ENCODE measurements at places on chromosomes 1 and 21.

GRCh38 chr1:208691012-208691411 lies 446.8 kb upstream of the PLXNA2 start:
- DNase-seq: no peak

- DNase-seq: peak; percentile 47
Measured at GRCh38 chr1:109628540-109629321, 9.1 kb downstream of the AMPD2 start.

GRCh38 chr1:39652105-39652504 lies 12.7 kb upstream of the HEYL start:
- no peak for DNase-seq

GRCh38 chr1:111911776-111912515 lies 77.5 kb downstream of the KCND3 start:
- DNase-seq: no peak

DNA sequence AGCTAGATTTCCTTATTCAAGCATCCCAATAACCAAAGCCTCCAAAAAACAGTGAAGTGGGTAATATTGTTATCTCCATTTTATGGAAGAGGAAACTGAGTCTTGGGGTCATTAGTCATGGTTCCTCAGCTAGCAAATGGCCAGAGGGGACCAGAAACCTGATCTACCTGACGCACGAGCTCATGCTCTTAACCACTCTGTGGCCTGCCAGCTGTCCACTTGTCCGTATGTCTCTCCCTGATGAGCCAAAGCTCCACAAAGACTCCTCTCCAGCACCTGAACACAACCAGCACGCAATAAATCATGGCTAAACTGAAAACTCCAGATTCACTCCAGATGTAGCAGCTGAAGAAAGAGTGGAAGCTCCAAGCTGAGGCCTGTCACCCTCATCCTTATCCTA lies 5.8 kb downstream of the CAPN8 start:
- DNase-seq: no peak

GRCh38 chr1:97791251-97791650 lies 129.6 kb downstream of the DPYD start:
- no peak for DNase-seq

DNA sequence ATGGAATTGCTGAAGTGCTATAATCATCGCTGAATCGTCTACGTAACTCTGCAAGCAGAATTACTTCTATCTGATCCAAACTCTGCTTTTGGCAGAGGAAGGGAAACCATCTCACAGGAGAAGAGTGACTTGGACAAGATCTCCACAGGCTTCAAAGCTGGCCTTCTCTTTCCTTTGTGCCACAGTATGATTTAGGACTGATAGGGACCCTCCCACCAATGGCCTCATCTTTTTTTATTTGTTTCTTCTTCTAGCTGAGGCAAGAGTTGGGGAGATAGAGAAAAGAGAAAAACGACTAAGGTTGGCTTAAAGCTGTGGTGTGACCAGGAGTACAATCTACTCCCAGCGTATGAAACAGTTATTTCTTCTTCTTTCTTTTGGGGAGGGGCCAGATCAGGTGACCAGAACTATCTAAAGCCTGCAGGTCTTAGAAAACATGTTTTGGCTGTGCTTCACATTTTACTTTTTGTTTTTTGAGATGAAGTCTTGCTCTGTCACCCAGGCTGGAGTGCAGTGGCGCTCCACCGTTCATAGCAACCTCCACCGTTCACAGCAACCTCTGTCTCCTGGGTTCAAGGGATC lies 35.0 kb downstream of the ZNF496 start:
- DNase-seq: no peak

DNA sequence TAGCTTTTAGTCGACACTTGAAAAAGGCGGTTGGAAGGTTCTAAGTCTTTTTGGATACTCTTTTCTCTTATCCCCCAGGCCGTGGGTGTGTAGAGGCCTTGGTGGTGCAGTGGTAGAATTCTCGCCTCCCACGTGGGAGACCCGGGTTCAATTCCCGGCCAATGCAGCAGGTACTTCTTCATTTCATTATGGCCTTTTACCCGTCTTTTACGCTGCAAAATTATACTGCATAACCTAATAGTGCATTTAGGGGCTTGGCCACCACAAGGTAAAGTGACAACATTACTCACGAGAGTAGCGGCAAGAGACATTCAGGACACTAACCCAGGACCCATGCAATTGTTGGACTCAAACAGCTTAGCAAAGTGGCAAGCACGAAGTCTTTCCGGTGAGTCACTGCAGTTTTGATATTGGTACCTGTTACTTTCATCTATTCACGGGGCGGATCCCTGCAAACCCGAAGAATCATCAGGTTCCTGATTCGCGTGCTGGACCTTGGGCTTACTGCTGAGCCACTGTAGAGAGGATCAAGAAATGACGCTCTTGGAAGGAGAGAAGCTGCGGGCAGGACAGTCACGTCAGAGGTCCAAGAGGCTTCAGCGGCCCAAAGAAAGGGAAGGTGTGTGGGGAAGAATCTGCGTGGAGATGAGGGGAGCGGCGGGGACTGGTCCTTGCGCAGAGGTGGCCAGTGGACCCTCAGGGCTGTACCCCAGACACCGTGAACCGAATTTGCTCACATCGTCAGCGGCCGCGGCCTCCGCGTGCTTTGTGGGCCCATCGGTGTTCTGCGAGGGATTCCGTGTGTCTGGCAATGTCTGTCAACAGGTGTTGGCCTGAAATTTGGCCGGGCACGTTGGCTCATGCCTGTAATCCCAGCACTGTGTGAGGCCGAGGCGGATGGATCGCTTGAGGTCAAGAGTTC lies 12.9 kb upstream of the RNU1-4 start:
- peak; percentile 73 for DNase-seq

DNA sequence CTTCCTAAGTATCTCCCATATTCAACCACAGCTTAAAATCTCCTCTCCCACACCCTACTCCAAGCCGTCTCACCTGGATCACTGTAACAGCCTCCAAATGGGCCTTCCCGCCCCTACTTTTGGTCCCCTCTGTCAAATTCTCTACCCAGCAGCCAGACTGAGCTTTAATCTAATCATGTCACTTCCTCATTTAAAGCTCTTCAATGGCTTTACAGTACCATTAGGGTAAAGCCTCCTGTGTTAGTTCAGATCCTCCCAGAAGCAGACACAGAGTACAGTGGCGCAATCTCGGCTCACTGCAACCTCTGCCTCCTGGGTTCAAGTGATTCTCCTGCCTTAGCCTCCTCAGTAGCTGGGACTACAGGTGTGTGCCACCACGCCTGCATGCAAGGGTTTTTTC lies 46.8 kb upstream of the PSEN2 start:
- DNase-seq: no peak

- DNase-seq: no peak
Measured at GRCh38 chr1:189311915-189312314, 1165.7 kb downstream of the BRINP3 start.

- DNase-seq: peak; percentile 40
Measured at GRCh38 chr21:42578034-42578433, 64.4 kb downstream of the SLC37A1 start.

DNA sequence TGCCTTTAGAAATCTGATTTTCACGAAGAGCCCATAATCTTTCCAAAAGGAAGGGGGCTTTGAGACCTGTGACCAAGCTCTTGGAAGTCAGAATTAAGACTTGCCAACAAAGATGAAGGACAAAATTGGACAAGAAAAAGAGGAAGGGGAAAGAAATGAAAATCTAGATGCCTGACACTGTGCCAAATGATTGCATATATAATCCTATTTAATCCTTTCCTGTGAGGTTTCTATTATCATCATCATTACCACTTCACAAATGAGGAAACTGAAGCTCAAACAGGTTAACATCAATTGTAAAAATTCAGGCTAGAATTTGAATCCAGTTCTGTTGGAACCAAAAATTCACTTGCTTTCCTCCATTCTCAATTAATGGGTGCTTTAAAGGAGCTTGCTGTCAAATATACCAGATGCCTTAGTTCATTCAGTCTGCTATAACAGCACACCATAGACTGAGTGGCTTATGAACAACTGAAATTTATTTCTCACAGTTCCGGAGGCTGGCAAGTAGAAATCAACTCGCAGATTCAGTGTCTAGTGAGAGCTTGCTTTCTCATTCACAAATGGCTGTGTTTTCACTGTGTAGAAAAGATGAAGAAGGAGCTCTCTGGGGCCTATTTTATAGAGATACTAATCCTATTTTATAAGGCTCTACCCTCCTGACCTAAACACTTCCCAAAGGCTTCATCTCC lies 197.5 kb upstream of the ST6GALNAC5 start:
- DNase-seq: no peak

DNA sequence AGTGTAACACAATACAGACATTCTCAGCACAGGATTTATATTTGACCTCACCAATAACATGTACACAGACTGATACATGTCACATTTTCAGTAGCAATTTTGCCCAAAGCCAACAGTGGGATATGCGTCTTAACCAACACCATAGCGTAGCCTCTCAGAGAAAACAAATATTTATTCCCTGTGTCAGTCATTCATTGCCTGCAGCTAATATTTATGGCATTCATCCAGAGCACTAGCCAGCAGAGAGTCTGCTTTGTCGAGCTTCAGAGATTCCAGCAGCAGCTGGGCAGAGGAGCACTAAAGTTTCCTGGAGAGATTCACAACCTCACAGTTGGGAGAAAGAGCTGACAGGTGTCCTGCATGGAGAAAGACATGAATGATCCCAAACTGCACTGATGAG lies 400.7 kb upstream of the DAB1 start:
- no peak for DNase-seq

GRCh38 chr1:202266061-202266765 lies 72.6 kb downstream of the LGR6 start:
- no peak for DNase-seq

DNA sequence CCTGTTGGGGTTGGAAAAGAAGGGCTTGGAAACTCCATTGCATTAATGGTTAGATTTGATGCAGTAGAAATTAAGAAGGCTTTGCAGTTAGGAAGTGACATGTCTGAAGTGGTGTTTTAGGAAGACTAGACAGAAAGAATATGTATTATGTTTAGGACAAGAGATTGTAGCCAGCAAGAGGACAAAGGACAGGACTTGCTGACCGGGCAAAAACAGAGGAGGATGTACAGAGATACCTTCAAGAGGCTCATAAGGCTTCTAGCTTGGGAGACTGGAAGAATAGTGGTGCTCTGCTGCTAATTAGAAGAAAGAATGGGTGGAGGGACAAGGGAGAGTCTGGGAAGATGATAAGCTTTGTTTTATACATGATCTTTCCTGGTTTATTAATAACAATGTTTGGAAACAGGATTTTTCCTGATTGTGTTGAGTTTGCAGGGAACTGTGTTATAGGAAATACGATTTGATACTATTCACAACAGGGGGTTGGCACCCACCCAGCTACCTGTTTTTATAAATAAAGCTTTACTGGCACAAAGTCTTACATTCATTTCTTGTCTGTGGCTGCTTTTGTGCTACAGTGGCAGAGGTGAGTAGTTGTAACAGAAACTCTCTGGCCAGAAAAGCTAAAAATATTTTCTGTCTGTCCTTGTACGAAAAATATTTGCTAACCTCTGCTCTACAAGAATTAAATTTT lies 37.1 kb upstream of the TMCO2 start:
- no peak for DNase-seq

GRCh38 chr21:42157606-42158310 lies 61.2 kb upstream of the ABCG1 start:
- no peak for DNase-seq

DNA sequence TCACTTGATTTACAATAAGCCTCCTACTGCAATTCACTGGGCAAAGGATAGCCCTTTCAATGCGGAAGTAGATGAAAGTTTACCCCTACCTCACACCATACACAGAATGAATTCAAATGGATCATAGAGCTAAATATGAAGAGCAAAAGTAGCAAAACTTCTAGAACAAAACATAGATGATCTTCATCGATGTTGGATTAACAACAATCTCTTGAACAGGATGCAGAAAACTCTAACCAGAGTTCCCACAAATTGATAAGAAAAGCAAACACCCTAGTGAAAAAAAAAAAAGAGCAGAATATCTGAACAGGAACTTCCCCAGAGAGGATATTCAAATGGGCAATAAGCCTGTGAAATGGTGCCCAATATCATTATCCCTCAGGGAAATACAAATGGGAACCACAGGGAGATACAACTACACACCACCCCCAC lies 1.9 kb upstream of the UBASH3A start:
- DNase-seq: no peak

GRCh38 chr1:238252033-238252802 lies 361.5 kb upstream of the ZP4 start:
- peak; percentile 68 for DNase-seq

Data from left forelimb (tissue), 1 donor.